HCEC 1CT (cell line): ENCODE measurements at places on chromosomes 1 and 21.
A peak's percentile ranks its signal among the peaks of the same experiment; 100 is the strongest.

DNA sequence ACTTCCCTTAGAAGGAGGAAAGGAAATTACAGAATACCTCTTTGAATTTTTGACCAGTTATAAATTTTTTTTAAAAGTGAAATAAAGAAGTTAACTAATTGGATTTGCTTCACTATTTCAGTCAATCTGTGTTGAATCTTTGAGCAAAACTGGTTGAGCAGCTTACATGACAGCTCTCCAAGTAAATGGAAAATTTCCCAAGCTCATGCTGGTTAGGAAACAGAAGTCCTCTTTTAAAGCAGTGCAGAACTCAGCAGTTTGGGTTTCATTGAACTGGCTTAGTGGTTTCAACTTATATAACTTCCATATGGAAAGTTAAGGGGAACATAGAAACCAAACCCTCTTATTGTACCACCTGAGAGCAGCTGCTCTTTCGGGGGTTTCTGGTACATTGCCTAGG is 250.5 kb downstream of the PDE4B start:
- no peak for DNase-seq

GRCh38 chr1:150410582-150411101 is 46.7 kb downstream of the RPRD2 start:
- DNase-seq: no peak

DNA sequence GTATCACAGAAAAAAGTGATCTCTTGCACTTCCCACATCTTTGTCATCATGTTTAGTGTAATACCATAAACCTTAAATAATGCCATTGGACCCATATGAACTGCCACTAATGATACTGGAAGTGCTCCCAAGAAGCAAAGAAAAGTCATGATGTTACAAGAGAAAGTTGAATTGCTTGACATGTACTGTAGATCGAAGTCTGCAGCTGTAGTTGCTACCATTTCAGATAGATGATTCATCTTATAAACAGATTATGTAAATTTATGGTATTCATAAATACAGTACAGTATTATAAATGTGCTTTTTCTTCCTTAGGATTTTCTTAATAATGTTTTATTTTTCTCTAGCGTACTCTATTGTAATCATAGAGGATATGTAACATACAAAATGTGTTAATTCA is 30.1 kb upstream of the LAMC2 start:
- peak; percentile 60 for DNase-seq

DNA sequence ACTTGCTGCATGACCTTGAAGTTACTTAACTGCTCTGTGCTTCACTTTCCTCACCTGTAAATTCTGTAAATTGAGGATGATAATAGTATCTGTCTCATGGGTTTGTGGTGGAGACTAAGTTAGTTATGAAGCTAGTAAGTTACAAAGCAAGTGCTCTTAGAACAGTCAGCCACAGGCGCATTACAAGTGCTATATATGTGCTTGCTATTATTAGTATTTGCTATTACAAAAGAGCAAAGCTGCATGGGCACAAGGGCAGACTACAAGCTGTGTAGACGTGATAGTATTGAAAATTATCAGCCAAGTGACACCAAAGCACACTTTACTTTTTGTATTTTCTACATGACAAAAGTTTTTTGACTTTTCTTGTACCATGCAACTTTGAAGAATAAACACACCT is 150.9 kb upstream of the CTTNBP2NL start:
- DNase-seq: no peak

DNA sequence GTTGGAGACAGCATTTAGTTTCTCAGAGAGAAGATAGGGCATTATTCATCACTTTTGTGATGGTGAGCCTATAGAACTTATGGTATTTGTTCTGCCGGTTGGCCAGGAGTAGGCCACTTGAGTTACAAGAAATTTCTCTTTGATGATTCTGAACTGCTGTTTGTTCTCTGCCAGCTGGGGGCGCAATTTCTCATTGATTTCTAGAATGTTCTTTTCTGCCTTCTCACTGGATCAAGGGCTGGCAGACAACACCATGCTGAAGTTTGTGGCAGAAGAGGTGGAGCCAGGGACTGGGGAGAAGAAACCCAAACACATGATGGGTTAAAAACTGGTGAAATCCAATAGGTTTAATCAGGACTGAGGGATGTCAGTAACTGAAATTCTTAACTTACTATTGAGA is 360.6 kb downstream of the FAM72C start:
- DNase-seq: no peak

DNA sequence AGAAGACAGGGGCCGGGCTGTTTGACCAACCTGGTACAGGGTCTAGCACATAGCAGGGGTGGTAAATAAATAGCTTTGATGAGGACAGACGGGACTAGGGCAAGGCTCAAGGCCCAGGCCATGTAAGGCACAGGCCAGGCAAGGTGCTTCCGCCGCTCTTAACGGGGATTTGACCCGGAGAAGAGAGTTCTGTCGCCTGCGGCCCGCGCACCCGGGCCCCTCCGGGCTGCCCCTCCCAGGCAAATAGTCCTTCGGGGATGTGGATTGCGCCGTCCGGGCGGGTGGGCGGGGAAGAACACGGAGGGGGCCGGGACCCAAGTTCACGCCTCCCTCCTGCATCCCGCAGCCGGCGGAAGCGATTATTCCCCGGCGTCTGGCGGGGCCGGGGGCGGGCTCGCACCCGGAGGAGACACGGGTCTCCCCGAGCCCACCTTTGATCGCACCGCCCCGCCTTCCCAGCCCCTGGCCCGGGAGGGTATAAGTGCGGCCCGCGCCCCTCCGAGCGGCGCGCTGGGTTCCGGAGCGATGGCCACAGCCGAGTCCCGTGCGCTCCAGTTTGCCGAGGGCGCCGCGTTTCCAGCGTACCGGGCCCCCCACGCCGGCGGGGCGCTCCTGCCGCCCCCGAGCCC is at the start of gene MIXL1:
MIXL1 (plus strand) TSS at position 508 of the 629 bp plus-strand sequence; CDS start at position 526, 18 bp downstream.
- no peak for DNase-seq

- no peak for DNase-seq
Observed at GRCh38 chr1:241717975-241718374, 65.9 kb downstream of the WDR64 start.

DNA sequence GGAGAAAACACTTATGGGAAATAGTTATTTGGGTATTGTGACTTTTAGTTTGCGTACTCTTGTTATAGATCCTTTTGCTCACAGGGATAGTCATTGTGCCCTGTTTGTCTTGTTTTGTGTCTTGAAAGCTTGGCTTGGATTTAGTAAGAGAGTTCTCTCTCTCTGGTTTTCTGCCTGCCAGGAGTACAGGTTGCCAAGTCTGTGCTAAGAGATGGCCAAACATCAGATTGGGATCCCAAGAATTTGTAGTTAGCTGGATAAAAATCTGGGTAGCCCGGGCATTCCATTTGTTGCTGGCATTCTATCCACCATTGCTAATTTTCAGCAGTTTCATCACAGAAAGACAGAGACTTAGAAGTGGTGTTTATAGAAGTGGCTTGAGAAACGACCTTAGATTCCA is 222.2 kb downstream of the NRIP1 start:
- no peak for DNase-seq

DNA sequence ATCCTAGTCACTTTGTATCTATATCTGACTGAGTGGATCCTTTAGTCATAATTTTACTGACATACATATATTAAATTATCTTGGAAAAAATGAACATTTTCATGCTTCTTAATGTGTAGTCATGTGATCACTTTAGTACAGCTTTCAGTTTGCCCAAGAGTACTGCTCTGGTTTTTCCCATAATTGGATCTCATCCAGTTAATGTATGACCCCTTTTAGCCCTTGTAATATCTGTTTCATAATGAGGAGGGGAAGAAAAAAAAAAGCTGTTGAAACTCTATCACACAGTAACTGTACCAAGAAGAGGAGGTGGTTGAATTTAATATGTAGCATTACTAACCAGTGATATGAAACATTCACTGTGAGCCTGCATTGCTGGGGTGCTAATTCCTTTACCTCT is 328.7 kb downstream of the PTPRC start:
- DNase-seq: no peak

DNA sequence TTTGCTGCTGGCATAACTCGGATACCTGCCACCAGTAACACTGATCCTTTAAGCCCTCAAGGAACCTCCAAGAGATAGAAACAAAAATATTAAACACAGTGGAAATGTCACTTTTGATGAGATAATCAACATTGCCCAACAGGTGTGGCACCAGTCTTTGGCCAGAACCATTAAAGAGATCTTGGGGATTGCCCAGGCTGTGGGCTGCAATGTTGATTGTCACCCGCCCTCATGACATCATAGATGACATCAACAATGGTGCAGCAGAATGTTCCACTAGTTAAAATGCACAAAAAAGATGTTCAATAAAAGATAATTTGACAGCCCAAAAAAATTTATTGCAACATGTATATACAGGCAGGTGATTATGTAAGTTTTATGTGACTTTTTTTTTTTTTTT is 20.2 kb upstream of the ZMYM1 start:
- DNase-seq: no peak

- no peak for DNase-seq
Observed at GRCh38 chr1:28913786-28914227, 562 bp upstream of the EPB41 start.

DNA sequence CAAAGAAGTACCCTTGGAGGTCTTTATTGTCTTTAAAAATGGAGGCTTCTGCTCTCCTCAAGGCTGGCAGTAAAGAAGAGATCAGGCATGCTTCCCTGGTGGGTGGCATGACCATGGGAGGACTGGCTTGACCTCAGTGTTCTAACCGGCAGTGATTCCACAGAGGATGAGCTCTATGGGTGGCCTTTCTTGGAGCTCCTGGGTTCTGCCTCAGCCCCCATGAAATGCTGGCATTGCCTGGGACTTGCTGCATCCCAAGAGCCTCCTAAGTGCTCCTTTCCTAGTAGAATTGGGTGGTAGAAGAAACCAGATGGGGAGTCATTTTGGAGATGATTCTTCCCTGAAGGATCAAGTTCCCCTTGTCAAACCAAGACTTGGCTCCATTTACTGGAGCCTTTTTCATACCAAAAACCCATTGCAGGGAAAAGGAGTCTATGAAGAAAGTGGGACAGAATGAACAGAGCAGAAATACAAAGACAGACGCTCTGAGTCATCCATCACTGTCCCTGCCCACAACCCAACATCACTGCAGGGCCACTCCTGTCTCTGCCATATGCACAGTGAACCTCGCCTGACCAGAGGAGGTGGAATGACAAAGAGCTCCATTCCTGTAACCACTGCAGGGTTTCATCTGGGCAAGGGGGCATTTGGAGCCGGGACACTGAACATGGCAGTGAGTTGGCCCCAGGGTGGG is 42.4 kb downstream of the RIMS3 start:
- no peak for DNase-seq

DNA sequence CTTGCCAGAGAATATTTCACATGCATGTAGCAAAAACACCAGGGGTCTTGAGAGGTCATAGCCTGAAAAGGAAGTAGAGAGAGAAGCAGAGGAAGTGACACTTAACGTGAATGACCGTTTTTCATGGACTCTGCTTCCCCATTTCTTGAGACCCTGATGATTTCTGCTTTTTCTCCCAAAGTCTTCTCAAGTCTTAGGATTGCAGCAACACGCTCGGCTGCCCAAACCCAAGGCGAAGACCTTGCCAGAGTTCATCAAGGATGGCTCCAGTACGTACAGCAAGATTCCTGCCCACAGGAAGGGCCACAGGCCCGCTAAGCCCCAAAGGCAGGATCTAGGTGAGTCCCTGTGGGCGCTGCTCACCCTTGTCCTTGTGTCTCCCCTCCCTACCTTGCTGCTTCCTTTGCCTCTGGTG is 12.8 kb downstream of the THEMIS2 start:
- no peak for DNase-seq

DNA sequence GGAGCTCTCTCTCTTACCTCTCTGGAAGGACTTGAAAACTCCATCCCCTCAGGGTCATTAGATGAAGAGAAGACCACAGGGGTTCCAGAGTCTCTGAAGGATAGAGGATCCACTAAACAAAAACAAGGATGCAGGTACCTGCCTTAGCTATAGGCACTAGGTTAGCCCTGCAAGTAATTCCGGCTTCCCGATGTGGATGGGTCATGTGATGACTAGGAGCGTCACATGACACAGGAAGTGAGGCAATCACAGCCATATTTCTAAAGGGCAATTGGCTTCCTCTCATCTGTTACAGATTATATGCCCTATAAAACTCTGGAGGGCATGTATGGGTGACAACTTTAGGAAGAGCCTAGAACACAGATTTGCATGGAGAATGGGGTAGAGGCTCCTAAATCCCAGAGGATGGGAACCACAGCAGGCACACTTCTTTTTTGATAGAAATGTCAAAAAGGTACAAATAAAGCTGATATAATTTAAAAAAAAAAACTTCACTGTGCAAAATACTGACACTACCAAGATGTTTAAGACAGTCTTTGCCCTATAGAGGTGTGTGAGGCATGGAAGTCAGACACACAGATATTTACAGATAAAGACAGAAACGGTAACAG is 14.1 kb downstream of the ENTREP3 start:
- peak; percentile 80 for DNase-seq

GRCh38 chr1:8663090-8663802 is 154.2 kb downstream of the RERE start:
- peak; percentile 54 for DNase-seq

GRCh38 chr1:41682845-41683625 is 198.6 kb upstream of the EDN2 start:
- DNase-seq: no peak

GRCh38 chr1:214573386-214574318 is 22.2 kb upstream of the PTPN14 start:
- DNase-seq: no peak

DNA sequence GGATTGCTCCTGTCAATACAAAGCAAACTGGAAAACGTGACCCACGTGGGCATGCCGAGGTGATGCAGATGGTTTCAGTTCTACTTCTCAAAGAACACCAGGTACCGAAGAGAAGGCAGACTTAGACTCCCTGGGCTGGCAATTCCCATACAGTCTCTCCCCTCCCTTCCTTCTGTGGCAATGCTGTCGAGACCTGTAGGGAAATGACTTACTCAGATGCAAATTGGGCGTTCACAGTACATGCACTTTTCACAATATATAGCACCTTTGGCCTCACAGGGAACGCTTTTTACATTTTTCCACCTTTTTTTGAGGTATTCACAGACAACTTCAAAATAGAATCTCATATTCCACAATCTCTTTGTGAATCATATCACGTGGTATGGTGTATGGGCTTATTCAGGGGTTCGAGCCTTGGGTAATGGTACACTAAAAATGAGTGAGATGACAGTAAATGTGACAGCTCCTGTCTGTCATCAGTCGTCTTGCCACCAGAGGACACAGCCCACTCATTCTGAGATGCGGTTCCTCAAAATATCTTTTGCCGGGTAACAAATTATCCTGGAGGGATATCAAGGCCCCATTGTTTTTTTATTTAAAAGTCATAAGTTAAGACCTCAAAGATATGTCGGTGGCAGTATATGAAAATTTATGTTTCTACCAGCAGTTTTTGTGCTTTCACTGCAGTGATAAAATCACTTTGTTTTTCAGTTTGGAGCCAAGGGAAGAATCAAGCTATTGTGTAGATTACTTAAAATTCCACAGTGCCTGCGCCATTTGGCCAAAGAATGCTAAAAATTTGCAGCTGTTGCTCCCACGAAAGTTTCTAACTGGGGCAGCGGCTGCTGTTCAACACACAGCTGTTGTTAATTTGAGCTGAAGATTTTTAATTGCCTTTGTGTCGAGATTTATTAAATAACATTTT is 168.4 kb downstream of the ZZZ3 start:
- DNase-seq: peak; percentile 93
